Heart left ventricle (tissue), 16 donors: ENCODE measurements at places on chromosomes 4 and X.
A peak's percentile ranks its signal among the peaks of the same experiment; 100 is the strongest.

DNA sequence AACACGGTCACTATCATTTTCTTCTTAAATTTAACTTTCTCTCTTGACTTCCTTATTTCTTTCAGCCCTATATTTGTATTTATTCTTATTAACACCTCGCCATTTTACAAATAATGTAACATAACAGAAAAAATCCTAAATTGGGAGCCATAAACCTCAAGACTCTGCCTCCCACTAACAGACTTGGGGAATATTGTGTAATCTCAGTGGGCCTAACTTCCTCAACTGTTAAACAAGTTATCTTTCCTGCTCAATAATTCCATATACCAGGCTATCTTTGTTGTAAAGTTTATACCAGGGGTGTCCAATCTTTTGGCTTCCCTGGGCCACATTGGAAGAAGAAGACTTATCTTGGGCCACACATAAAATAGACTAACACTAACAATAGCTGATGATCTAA lies 26.2 kb downstream of the PRSS12 start:
- no peak for DNase-seq

- DNase-seq: no peak
These were observed 333.8 kb downstream of the DMD start for GRCh38 chrX:32877592-32877991.

- DNase-seq: no peak
These were observed 27.3 kb upstream of the RAPGEF2 start for GRCh38 chr4:159075531-159075932.

DNA sequence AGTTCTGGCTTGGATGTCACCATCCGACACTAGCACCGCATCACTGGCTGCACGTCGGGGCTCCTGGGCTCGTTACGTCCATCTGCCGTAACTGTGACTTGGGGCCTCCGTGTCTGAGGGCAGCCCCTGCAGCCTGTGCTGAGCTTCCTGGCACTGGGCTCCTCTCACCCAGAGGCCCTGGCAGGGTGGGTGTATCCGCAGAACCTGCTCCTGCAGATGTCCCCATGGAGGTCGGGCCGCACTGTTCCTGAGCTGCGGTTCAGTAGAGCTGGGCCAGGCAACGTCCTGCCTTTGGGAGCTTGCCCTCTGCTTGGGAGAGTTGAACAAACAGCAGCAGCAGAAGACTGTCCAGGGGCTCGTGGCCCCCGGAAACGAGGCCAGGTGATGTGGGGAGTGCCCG lies 71.4 kb downstream of the RGS12 start:
- no peak for DNase-seq

- DNase-seq: no peak
These were observed 17.4 kb upstream of the ARMCX2 start for GRCh38 chrX:101677028-101677427.

- DNase-seq: no peak
These were observed 12.2 kb downstream of the PAICS start for GRCh38 chr4:56448301-56448700.

DNA sequence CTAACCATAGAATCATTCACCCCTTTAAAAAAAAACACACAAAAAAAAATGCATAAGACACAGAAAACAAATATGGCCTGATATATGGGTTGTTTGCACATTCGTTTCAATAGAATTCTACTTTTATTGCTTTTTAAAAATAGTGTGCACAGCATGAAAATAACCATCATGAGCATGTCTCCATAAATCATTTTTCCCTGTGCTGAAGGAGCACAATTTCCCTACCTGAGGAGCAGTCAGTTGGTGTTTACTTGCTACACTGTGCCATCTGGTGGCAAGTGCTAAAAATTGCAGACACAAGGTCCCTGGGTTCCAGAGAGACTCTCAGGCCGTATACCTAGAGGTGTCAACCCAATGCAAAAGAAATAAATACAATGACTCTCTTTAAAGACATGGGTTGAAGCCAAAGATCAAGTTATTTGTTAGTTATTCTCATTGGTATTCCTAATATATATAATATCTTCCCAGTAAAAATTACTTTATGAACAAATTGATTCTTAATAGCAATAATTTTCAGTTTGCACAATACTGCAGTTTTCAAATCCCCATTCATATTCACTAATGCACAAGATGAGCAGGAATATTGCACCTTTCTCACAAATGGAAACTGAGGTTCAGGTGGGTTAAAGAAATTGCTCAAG lies 551.4 kb downstream of the IQCM start:
- DNase-seq: no peak

DNA sequence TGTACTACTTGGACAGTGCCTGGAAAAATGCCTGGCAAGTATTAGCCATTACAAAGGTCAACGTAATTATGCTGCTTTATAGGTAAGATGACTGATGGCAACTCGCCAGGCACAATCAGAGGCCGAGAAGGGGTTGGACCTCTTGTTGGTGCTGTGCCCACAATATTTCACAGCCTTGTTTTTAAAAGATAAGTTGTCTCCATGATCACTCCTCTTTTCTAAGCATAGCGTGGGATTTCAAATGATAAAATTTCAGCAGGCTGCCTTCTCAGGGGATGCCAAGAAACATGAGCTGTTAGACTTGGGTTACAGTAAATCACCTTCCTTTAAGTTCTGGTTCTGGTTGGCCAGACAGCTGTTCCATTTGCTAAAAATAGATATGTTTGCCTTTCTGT lies 26.9 kb downstream of the HOPX start:
- DNase-seq: no peak

DNA sequence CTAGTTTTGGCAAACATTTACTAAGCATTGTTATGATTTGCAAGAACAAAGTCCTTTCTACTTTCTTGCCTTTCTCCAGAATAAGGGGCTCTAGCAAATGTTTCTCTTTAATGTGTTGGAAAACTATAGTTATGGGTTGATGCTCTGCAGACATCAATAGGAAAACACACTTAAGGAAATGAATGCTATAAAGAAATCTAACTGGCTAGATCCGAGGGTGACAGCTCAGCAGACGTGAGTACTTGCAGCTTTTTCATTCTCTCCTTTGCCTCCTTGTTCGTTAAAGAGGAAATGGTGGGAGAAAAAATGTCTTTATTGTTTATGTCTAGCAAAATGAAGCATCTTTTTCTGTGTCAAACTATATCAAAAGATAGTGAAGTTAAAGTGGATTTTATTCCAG lies 6.3 kb downstream of the GUCY1B1 start:
- no peak for DNase-seq

DNA sequence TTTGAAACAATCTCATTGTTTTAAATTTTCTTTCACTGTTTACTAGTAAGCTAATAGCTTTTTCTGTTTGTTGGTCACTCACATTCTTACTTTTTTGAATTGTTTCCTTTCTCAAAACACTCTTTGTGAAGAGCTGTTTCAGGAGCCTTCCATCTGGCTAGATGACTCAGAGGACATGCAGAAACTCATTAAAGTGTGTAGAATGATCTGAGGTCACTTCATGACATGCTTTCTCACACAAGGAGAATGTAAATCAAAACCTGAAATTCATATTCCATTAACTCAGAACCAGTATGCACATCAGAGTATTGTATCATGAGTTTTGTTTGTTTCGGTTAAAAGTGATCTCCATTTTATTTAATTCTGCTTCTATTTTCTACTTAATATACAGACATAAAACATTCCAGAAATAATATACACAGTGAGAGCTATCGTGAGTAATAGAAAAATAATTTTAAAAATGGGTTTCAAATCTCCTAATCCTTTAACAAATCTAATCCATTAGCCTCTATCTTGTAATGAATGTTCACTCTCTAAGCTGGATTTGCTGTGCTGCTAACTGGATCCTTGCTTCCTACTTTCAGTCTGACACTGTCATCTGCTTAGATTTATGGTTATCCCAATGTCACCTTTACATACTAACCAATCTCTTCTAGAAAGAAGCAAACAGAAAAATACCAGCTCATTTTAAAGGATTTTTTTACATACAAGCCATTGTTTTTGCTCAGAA lies 449.6 kb downstream of the FSTL5 start:
- DNase-seq: no peak

- DNase-seq: no peak
These were observed 47.1 kb upstream of the FAT4 start for GRCh38 chr4:125267630-125268029.

DNA sequence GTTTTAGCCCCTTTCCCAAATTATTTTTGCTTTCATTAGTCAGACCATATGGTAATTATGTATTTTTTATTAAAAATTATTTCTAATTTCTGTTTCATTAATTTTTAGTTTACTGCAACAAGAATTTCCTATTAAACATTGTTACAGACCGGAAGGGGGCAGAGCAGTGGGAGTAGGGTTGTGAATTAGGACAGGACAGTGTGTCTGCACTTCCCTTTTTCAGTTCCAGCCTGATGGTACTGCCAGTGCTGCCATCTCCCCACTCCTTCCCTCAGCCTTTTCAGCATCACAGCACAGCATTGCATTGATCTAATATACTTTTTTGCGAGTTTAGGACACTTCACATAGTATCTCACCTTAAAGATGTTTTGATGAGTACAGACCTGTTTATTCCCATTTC lies 76.5 kb downstream of the STIM2 start:
- DNase-seq: no peak

DNA sequence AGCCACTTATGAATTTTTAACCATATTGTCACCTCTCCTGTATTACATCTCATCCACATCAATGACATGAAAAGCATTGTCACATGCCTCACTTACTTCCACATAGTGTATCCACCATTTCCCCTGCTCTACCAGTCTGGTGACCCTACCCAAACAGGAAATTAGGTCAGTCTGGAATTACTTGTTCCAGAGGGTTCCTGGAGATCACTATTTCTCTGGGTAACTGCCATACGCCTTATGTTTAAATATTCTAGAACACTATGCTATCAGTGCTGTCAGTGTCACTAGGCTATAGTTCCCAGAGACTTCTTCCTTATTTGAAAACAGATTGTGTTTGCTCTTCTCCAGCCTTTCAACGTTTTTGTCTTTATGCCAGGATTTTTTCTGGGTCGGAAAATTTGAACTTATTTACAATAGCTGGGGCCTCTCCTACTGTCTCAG lies 15.0 kb downstream of the SRPX2 start:
- no peak for DNase-seq

- no peak for DNase-seq
These were observed 130.8 kb upstream of the SFRP2 start for GRCh38 chr4:153919667-153920066.

- DNase-seq: no peak
These were observed 500.1 kb downstream of the PCDH19 start for GRCh38 chrX:99909946-99910345.

- no peak for DNase-seq
These were observed 64.1 kb downstream of the ANTXR2 start for GRCh38 chr4:80008971-80009370.

GRCh38 chr4:73704314-73705055 lies 35.9 kb upstream of the CXCL8 start:
- peak; percentile 46 for DNase-seq

DNA sequence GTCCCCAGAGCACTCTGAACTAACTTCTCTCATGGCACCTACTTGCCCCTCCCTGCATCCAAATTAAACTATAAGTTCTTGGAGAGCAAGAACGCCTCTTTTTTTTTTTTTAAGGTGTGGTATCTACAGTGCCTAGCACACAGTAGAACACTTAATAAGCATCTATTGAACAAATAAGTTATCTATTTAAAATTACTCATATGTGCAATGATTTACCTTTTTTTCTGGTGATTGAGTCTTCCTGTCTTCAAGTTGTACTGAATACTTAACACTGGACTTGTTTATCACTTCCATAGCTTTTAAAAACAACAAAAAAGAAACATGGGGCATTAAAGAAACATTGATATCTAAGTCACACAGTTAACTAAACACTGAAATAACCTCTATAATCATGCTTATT lies 29.1 kb downstream of the HAUS3 start:
- DNase-seq: no peak

- no peak for DNase-seq
These were observed 34.3 kb downstream of the ATP10D start for GRCh38 chr4:47519239-47519883.

GRCh38 chr4:183507925-183508696 lies 3.3 kb downstream of the ING2 start:
- no peak for DNase-seq

- DNase-seq: no peak
These were observed 1454.2 kb downstream of the ARAP2 start for GRCh38 chr4:34790131-34790530.

- no peak for DNase-seq
These were observed 307.7 kb upstream of the ARSJ start for GRCh38 chr4:114287079-114287696.

GRCh38 chr4:99506781-99507180 lies 4.0 kb upstream of the C4orf17 start:
- no peak for DNase-seq

DNA sequence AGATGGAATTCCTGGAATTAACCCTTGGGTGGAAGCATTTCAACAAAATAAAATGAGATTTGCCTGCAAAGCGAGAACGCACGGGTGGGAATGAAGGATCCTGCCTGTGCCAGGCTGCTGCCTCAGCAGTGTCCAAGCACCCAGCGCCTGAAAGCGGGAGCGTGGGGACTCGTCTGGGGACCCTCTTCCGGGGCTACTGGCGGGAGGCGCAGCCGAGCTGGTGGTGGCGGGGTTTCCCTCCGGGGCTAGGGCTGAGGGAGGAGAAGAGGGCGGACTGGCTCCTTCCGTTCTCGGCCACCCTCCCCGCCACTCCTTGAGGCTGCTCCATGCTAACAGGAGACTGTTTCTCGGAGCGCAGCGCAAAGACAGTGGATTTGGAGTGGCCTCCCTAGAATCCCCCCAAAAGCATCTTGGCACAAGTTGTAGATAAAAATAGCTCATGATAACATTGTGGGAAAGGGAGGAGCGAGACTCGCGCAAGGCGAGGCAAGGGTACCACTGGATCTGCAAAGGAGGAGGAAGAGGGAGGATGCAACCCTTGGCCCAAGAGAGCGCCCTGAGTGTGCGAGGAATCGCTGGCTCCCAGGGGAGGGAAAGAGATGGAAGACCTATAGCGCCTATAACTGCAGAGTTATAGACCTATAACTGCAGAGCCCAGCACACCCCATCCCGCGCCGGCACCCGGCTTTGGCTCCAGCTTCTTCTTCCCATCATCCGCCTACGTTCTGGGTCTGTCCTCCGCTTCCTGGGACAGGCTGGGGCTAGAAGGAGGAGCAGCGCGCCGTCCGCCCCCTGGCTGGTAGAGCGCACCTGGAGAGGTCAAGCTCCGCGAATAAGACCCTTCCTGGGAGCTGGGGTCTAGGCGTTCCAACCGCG lies 1.3 kb downstream of the HS3ST1 start:
- no peak for DNase-seq

- no peak for DNase-seq
These were observed 6.6 kb downstream of the TMEM156 start for GRCh38 chr4:39025552-39026085.
